ENCODE measurements at places on chromosomes 5 and 9.

GRCh38 chr9:4713849-4714248 is 27.2 kb downstream of the AK3 start:
- no peak for DNase-seq

- DNase-seq, result no peak
These were observed 22.2 kb downstream of the LURAP1L start for GRCh38 chr9:12797037-12797436.

GRCh38 chr5:137320056-137321045 is 178.8 kb downstream of the SPOCK1 start:
- DNase-seq, result no peak

- no peak for DNase-seq
These were observed 10.8 kb downstream of the KLF9 start for GRCh38 chr9:70403618-70404025.

DNA sequence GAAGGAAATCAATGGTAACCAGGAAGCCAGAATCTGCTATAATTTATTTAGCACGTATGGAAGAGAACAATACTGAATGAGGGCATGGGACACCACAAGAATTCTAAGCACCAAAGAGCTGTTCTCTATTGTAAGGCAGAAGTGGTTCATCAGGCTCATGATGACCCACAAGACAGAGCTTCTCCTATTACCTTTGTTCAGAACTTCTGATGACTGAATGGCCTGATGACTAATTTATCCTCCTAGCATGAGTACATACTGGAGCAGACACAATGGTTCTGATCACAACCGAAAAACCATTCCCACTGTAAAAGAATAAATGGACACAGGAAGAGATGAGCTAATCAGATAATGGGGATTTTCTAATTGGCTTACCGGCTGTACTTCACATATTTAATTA is 329.8 kb upstream of the PDE4D start:
- no peak for DNase-seq

GRCh38 chr9:130943221-130943620 is 4.2 kb upstream of the FIBCD1 start:
- DNase-seq, result no peak

DNA sequence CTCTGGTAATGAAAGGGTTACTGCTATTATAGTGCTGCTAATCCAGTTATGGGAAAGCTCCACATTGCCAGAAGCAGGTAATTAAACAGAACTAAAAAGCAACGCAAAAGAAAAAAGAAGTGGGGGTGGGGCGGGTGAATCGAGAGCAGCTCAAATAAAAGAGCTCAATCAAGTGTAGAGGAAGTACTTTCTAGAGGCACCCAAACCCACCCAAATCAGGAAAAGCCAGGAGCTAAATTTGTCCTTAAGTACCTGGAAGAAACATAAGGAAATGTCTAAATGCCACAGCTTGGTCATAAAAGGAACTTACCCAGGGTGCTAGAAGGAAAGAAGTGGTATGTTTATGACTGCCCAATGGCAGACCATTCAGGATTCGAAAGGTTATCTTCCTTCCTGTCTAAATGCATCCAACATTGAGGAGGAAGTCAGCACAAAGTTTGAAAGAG is 2.4 kb upstream of the RNF145 start:
- no peak for DNase-seq

GRCh38 chr5:58499231-58499630 is 8.0 kb downstream of the GAPT start:
- no peak for DNase-seq

DNA sequence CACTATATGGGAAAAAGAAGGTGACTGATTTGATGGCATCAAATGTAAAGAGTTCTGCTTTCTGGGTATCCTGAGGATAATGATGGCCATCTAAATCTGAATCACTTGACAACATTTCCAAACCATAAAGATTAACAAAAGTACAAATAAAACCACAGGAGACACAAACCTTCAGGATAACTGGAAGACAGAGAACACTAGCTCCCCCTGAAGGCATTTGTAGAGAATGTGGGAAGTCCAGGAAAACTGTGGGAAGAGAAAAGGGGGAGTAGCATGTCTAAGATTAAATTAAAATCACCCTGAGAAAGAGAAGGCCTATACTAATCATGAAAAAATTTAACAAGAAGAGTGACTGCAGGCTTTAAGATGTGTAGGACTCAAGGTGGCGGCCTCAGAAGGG is 116.2 kb downstream of the PRELID2 start:
- no peak for DNase-seq

GRCh38 chr5:80194468-80194867 is 61.4 kb downstream of the SERINC5 start:
- no peak for DNase-seq

GRCh38 chr5:41289970-41290464 is 76.7 kb upstream of the C6 start:
- no peak for DNase-seq

DNA sequence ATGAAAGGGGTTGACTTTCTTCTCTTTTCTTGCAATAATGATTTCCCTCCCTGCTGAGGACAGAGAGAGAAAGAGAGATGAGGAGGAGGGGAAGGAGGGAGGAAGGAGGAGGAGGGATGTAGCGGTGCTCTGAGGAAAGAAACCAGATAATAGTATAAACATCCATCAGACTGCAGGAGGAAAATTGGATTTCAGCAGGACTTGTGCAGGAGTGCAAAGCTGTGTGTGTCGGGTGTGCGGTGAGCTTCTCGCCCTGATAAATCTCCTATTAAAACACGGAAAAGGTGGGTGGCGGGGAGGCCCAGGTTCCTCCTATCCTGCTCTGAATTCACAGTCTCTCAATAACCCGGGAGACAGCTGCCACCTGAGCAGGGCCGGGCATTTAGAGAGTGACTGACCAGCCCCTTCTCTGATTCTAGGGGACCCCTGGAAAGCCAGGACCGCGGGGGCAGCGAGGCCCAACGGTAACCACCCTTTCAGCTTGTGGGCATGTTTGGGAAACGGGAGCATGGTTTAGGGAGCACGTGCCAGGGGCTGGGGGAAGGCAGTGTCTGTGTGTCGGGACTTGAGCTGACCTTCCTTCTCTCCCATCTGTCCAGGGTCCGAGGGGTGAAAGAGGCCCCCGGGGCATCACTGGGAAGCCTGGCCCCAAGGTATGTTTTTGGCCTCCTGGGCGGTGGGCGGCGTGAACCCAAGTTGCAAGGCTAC is 85.8 kb upstream of the FCN2 start:
- no peak for DNase-seq

DNA sequence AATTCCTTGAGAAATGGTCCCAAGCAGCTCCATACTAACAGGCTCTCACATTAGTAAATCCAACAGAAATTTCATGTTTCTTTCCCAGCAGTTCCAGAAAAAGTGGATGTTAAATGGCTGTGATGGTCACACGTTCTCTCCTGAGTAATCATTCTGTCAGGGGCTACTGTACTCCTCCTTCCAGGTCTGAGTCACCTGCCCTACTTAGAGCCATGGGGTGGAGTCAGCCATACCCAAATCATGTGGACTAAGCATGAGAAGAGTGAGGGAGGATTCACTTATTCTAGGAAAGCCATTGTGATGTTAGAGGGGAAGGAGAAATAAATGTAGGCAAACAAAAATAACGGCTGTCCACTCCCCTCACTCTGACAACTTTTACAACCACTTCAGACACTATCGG is 547.2 kb downstream of the CSNK1G3 start:
- no peak for DNase-seq

- no peak for DNase-seq
These were observed 298.3 kb upstream of the EFNA5 start for GRCh38 chr5:107968998-107969397.

GRCh38 chr9:18980189-18980588 is 52.8 kb downstream of the SAXO1 start:
- DNase-seq, result no peak

DNA sequence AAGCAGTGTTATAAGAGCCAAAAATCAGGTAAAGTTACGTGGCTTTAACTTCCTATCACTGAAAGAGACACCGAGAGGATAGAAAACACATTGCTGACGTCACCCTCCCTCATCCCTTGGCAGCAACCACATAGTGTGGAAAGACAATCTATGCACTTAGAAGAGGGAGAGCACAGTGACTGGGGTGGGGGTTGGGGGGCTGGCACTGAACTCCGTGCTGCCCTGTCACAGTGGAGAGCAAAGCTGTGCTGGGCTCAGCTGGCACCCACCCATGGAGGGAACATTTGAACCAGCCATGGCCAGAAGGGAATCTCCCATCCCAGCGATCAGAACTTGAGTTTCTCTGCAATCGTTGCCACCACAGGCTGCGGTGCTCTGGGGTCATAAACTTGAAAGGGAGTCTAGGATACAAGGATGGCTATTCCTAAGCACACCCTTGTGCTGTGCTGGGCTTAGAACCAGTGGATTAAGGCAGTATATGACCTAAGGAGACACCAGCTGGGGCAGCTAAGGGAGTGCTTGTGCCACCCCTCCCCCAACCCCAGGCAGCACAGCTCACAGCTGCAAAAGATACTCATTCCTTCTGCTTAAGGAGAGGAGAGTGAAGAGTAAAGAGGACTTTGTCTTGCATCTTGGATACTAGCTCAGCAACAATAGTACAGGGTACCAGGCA is 73.4 kb downstream of the KIAA0825 start:
- DNase-seq, result no peak

DNA sequence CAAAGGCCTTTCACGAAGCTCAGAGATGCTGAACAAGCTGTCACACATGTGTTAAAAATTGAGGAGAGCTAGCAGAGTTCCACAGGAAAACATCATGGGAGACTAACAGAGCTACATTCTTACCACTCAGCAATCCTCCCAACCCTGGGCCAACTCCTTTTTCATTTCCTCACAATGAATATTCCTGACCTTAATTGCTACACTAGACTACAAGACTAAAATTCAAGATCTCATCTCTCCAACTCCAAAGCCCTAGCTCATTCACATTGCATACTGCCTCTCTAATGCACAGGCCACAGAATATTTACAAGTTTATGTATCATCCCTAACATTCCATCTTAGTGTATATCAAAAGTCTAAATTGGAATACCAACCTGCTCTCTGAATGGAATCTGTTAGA is 21.2 kb downstream of the ERMP1 start:
- no peak for DNase-seq

DNA sequence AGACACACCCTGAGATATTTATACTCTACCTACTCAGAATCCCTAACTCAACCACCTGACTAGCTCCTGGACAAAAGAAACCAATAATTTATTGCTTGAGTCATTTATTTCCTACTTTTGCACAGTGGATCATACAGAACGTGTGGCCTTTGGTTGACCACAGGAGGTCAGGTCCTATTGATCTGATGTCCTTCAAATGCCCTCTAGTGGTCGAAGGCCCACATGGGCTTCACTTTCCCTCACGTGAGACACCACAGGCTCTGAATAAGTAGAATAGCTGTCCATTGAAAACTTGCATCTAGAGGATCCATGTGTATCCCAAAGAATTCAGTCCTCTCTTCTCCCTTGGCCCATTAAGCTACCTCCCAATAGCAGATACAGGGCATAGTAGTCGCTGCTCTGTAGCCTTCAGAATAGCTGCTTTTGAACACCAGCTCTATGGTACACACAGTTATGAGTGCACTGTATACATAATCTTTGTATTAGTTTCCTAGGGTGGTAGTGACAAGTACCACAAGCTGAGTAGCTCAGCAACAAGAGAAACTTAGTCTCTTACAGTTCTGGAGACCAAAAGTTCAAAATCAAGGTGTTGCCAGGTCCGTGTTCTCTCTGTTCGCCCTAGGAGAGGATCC is 177.6 kb upstream of the SMARCA2 start:
- no peak for DNase-seq

GRCh38 chr9:126452106-126452505 is 125.5 kb downstream of the MVB12B start:
- no peak for DNase-seq

GRCh38 chr9:38227656-38228055 is 158.6 kb upstream of the SHB start:
- DNase-seq, result no peak

GRCh38 chr9:27939186-27939585 is 365.9 kb upstream of the C9orf72 start:
- no peak for DNase-seq

DNA sequence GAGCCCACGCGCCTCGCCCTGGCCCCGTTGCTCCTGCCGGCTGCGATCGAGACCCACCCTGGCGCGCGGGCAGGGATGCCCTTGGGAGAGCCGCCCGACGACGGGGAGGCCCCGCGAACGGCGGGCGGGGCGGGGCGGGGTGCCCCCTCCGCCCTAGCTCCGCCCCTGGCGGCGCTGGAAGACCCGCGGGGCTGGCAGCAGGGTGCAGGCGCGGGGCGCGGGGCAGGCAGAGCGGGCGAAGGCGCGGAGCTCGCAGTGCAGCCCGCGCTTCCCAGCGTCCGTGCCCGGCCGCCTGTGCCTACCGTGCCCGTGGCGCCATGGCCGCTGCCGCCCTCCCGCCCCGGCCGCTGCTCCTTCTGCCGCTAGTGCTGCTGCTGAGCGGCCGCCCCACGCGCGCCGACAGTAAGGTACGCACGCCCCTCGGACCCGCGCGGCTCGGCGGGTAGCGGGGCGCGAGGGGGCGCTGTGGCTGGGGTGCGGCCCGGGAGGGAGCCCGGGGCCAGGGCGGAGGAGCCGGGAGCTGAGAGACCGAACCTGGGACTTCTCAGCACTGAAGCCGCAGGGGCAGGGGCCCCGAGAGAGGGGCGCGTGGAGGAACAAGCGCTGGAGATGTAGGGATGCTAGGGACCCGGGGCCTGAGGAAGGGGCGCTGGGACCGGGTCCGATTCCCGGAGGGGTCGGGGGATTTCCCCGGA is at the start of gene OLFML2A:
Gene OLFML2A (plus strand): TSS at position 180 of the 695 bp plus-strand sequence. CDS start 138 bp downstream, at position 318.
- no peak for DNase-seq

DNA sequence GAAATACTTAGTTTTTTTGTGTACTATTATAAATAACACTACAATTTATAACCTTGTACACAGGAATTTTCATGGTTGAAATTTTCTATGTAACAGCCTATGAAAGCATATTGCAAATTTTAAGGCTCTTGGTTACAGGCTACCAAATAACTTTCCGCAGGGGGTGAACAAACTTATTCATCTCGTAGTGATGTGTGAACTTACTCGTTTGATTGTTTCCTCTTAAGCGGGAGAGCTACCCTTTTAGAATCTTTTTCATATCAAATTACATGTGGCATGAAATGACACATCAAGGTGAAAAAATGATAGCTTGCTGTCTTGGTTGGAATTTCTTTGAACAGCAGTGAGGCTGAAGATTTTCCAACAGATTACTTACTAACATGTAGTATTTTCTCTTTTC is 90.8 kb upstream of the GNA14 start:
- DNase-seq, result no peak
